ENCODE measurements at places on chromosomes 1 and 21.

DNA sequence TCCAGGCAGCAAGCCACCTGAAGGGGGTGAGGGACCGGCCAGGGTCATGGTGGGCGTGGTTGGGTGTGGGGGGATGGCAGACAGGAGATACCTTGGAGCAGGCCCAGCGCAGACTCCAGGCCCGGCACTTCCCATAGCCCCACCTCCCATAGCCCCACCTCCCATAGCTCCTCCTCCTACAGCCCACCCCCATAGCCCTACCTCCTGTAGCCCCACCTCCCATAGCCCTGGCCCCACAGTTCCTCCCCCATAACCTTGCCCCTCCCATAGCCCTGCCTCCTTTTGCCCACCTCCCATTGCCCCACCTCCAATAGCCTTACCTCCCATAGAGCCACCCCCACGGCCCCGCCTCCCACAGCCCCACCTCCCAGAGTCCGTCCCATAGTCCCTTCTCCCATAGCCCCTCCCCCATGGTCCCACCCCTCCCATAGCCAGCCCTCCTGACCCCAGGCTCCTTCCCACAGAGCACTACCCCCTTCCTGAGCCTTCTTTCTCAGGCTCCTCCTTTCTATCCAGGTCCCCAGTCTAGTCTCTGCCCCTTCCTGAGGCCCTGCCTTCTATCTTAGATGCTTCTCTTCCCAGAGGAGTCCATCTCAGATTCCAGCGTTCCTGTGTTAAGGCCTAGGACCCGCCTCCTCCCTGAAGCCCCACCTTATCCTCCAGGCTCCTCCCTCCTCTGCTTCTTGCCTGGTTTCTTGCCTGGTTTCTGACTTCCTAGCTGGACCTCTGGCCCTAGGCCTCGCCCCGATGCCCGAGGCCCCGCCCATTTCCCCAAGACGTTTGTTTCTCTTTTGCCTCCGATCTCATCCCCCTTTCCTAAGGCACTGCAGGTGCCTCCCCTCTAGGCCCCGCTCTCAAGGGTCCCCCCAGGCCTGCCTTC, 46.8 kb downstream of the PTPRU start:
- DNase-seq, result no peak

- no peak for DNase-seq
Observed at GRCh38 chr1:7988576-7988975, 27.1 kb downstream of the PARK7 start.

- no peak for DNase-seq
Observed at GRCh38 chr1:23590058-23590783, 30.9 kb upstream of the ID3 start.

GRCh38 chr1:106254748-106255147, 801.7 kb upstream of the PRMT6 start:
- no peak for DNase-seq

- peak; percentile 94 for DNase-seq
Observed at GRCh38 chr1:24714859-24715520, 30.3 kb upstream of the CLIC4 start.

GRCh38 chr1:117388328-117388727, 21.1 kb downstream of the MAN1A2 start:
- no peak for DNase-seq

DNA sequence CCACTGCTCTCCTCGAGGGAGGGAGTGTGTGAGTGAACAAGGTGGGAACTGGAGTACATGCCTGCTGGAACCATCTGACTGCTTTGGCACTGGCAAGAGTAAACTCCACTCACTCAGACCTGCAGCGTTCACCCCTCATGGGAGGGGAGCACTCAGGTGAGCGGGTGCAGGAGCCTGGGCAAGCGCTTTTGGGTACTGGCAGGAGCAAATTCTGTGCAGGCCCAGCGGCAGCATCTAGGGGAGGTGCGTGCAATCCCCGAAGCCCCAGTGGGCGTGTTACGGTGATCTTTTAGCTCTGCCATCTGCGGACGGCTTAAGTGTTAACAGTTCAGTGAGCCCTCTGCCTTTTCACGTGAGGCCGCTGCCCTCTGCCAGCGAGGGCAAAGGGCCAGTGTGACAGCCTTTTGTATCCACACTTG, 127.4 kb downstream of the PATJ start:
- no peak for DNase-seq

- DNase-seq, result no peak
Observed at GRCh38 chr1:241048622-241049021, 308.4 kb downstream of the RGS7 start.

- no peak for DNase-seq
Observed at GRCh38 chr21:42161956-42162681, 56.8 kb upstream of the ABCG1 start.

DNA sequence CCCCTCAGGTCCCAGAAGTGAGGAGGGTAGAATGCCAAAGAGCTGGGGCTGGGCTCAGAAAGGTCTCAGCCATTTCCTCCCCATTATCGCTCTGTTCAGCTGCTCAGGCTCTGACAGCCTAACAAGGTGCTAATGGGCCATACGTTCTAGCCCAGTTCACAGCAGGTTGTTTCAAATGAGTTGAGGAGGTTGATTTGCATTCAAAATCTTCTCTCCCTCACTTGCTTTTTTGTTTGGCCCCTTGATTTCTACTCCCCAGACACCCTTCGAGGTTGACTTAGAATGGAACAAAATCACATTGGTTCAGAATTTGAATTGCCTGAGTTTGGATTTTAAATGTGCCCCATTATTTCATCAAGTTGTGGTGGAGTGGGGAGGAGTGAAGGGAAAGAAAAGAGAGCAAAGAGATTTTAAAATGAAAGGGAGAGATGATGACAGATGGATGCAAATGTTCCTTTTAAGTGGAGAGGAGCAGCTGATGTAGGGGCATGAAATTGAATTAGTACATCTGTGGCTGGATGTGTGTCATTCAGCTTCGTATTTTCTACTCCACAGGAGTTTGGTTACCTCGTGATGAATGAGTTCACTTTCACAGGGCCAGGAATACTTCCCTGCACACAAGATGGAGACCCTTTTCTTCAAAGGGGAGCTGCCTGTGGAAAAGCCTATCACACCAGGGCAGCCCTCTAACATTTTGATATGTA, 425.8 kb upstream of the CAMK1G start:
- no peak for DNase-seq

DNA sequence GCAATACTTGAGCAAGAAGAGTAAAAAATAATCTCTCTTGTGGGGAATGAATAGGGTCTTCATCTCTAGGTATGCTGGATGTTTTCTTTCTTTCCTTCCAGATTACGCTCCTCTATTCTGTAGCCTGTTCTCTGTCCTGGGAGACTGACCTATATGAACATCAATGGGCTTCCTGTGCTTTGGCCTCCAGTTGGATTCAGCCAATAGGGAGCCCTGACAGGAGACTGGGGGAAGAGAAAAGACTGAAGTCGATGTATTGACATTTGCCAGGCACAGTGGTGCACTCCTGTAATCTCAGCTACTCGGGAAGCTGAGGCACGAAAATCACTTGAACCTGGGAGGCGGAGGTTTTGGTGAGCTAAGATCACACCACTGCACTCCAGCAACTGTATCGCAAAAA, 17.6 kb downstream of the SEMA6C start:
- no peak for DNase-seq

DNA sequence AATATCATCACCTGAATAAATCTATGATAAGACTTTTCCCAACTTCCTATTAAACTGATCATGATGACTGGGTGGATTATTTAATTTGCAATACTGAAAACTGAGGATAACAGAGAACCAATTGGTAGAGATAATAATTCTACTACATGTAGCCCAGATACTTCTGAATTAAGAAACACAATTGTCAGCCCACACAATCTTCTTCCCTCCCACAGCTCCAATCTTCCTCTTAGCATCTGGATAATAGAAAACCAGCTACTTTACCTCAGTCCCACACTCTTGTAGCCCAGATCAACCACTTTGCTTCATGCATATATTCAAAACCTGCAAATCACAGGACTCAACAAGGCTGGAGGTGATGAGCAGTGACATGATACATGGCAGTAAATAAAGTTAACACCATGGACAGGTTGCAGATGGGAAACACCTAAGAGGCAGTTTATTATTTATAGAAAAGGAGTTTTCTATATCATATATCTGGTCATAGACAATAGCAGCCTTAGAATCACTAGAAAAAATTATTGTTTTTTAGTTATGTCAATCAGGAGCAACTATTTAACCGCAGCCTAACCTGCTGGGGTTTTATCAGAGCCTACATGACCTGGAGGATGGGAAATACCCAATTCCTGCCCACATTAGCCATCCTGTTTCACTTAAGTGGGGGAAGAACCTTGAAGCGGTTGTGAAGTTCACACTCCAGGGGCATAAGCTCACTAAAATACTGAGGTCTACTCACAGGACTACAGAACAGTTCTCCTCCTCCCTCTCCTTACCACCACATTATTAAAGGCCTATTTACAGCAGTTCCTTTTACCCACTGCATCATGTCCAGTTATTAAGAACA, 16.7 kb downstream of the FRRS1 start:
- DNase-seq, result no peak

DNA sequence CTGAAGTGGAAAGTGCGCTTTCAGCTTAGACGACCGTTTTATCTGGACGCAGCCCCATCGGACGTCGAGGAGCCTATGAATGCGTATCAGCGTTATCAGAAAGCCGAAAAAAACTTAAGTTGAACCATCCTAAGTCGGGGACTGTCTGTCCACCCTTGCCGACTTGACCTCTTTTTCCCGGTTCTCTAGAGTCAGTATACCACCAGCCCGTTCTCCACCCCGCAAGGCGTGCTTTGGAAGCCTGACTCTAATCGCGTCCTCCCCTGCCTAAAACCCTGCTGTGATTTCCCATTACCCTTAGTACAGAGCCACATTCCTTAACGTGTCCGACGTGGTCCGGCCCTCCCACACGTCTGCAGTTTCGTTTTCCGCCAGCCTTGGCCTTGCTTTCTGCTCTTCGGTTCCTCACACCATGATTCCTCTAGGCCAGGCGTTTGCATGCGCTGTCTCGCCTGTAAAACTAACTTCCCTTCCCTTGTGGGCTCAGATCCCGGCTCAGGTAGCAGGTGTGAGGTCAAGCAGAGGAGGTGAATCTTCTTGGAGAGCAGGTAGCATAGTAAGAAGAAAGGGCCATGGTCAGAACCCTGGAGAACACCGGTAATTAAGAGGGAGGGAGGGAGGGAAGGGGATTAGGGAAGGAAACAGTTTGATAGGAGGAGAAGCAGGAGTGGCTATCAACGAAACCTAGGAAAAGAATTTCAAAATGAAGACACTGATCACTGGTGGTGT, 865 bp downstream of the ADPRS start:
- DNase-seq, result no peak

- DNase-seq, result no peak
Observed at GRCh38 chr1:206923009-206923960, 1.5 kb upstream of the FCMR start.

DNA sequence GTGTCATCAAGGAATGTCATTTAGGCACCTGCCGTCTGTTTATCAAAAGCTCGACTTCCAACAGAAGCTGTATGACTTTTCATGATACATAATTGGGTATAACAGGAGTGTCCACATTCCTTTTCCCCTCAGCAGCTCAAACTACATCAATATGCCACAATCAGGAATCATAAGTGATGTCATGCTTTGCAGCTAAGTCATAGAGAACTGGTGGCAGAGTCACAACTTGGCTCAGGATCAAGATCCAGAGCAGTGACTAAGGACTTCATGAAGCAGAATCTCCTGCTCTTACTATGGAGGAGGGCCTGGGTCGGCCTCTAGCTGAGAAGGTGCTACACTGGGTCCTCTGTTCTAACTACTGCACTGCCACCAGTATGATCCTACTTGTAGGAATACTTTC, 36.5 kb upstream of the AGBL4 start:
- DNase-seq, result no peak

GRCh38 chr1:165686121-165686970, 12.0 kb downstream of the ALDH9A1 start:
- DNase-seq, result no peak

GRCh38 chr1:230866171-230867070, 1.9 kb downstream of the C1orf198 start:
- no peak for DNase-seq

DNA sequence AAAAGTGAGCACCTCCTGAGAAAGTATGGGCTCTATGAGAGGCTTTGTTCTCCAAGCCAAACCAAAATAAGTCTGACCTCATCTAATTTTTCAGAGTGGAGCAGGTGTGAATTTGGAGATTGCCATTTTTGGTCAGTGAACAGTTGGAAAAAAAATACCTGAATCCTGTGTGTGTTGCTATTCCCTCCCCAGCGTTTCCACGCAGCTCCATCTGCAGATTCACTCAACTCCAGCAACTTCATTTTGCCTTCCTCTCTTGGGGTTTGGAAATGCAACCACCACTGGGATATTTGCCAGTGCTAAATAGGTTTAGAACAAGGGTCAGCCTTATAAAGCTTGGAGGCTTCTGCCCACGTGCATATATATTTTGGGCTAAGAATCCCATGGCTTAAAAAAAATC, 11.2 kb downstream of the CASQ2 start:
- DNase-seq, result no peak

DNA sequence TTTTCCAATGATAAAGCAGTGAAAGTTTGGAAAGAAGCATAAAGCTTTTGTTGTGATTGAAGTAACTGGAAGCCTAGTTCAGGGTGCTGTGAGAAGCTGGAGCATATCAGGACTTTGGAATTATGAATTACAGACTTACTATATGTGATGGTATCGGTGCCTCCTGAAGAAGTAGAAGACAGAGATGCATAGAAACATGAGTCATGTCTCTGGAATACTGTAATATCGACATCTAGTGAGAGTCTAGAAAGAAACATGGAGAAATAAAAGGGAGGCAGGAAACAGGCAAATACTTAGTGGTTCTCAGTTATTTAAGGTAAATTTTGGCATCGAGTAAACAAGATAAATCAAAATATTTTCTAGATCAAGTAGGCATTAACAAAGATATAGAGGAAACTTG, 103.0 kb downstream of the CAMTA1 start:
- no peak for DNase-seq

GRCh38 chr1:22325531-22326371, 125.9 kb upstream of the ZBTB40 start:
- no peak for DNase-seq

DNA sequence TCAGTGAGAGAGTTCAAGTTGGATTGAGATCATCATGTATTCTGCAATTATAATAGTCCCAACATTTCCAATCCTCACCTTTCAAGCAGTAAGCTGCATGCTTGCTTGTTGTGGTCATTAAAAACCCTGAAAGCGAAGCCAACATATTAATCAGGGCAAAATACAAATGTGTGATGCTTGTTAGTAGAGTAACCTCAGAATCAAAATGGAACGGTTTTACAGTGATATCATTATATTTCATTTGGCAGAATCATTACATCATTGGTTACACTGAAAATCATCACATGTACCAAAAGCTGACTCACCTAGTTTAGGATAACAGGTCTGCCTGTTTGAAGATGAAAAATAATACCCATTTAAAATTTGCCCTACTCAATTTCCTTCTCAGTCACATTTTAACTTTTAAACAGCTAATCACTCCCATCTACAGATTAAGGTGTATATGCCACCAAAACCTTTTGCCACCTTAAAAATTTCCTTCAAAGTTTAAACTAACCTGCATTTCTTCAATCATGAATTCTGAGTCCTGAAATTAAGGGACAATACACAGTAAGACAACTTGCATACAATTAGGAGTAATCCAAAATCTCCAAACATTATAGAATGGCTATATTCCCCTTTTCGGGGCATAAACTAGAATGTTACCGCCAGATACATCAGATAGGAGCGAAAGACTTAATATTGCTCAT, 3.5 kb downstream of the GAS5 start:
- no peak for DNase-seq

- no peak for DNase-seq
Observed at GRCh38 chr1:53580009-53580400, 120.8 kb downstream of the DMRTB1 start.

- DNase-seq, result no peak
Observed at GRCh38 chr1:59409986-59410385, 113.1 kb downstream of the FGGY start.
